ENCODE measurements at places on chromosomes 4 and X. TPM values are rescaled to one million over a fixed set of nuclear protein-coding genes. Genes with fewer than 3 reads are reported as not detected.

The UXT gene
- total RNA-seq, result 89.3 TPM

The NUDT10 gene
- total RNA-seq, result 0.79 TPM

GRCh38 chr4:166432842-166433241, 559.8 kb downstream of the TLL1 start:
- no peaks in the 10 kb centered on the region for H3K27me3 ChIP-seq
- H3K36me3 ChIP-seq, result no peaks in the 10 kb centered on the region
- H3K4me1 ChIP-seq, result no peaks in the 10 kb centered on the region
- no peak overlapping the region for H3K4me3 ChIP-seq

- no peaks in the 10 kb centered on the region for H3K4me1 ChIP-seq
- H3K27ac ChIP-seq, result no peak overlapping the region
- H3K4me3 ChIP-seq, result no peak overlapping the region
- no peak for DNase-seq
- no peaks in the 10 kb centered on the region for H3K27me3 ChIP-seq
- no peaks in the 10 kb centered on the region for H3K36me3 ChIP-seq
Measured at GRCh38 chr4:63777601-63778000, 631.6 kb downstream of the TECRL start.
